ENCODE measurements at places on chromosomes 13 and 19.

GRCh38 chr19:2500156-2500555 is 24.2 kb downstream of the GADD45B start:
- no peak for DNase-seq

GRCh38 chr19:45070861-45071544 is 5.3 kb downstream of the ZNF296 start:
- no peak for DNase-seq

DNA sequence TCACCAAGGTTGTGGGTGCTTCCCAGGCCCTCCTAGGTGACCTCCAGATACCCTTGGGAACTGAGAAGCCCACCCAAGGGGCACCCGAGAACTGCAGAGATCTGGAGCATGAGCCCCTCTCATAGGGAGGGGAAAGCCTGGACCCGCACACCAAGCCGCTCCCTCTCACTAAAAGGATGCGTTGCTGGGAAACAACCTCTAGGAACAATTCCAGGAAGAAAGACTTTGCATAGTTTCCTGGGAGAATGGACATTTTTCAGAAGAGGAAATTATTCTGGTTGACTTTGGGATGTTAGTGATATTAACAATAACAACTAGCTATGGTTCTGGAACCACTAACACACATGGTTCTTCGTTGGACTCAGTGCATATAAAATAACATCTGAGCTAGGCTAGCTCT is 64.6 kb downstream of the SLC7A1 start:
- no peak for DNase-seq

DNA sequence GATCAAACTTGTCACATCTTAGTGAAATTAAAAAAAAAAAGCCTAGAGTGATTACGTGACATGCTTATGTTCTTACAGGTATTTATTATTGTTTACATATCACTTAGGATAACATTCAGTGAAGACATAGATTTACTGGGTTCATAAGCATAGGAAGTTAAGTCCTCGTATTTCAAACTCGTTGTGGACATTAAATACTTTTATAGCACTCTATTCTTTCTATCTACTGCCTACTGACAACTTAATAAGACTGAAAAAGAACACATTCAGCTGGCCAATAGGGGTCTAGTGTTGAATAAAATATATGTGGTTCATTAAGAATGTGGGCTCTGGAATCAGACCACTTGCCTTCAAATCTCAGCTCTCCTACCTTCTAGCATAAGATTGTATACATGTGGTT is 1927.4 kb downstream of the PCDH9 start:
- DNase-seq, result no peak

DNA sequence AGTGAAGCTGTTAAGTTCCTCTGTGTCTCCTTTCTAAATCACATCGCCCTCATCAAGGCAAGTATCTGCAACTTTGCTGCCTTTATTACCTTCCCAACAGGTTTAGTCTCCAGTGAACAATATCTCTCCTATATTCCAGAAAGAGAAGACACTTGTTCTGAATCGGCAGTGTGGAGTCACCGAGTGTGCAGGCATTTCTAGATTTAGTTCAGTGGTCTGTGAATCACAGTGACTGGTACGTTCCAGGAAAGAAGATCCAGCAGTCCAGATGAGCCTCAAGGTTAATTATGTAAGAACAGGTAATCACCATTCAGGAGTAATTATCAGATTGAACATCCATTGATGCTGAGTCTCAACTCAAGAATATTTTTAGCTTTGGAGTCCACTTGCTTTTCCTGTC is 497.0 kb downstream of the FOXO1 start:
- no peak for DNase-seq

- DNase-seq, result no peak
These were observed 17.5 kb downstream of the TCF3 start for GRCh38 chr19:1634938-1635243.

- DNase-seq, result no peak
These were observed 766 bp downstream of the LRRC25 start for GRCh38 chr19:18396471-18397241.

- DNase-seq, result no peak
These were observed 961.9 kb downstream of the DIAPH3 start for GRCh38 chr13:59201841-59202240.

Data from COLO829 (cell line).